ENCODE measurements at places on chromosomes 5 and 9.

GRCh38 chr9:17588395-17588794 lies 9.5 kb downstream of the SH3GL2 start:
- no peak for DNase-seq

DNA sequence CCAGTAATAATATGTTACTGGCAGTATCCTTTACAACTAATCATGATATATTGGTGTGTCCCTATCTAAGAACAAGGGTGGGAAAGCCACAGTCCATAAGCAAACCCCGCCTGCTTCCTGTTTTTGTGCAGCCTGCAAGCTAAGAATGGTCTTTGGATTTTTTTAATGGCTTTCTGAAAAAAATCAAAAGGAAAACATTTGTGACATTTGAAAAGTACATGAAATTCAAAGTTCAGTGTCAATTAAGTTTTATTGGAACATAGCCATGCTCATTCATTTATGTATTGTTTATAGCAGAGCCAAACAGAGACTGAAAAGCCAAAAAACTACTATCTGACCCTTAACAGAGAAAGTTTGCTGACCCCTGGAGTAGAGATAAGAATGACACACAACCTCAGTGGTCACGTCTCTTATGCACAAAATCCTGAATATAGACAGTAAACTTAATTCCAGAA lies 12.8 kb upstream of the TMEM245 start:
- no peak for DNase-seq

DNA sequence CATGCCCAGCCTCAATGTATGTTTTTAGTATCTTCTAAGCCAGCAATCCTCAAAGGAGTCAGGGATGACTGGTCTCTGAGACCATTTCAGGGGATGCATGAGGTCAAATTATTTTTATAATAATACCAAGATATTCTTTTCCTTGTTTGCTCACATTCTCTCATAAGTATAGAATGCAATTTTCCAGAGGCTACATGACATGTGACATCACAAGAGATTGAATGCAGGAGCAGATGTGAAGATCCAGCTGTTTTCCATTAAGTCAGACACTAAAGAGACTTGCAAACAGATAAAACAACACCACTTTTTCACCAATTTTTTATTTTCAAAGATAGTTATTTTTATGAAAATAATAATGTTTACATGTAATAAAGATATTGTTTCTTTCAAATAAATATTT lies 22.0 kb upstream of the FREM1 start:
- no peak for DNase-seq

DNA sequence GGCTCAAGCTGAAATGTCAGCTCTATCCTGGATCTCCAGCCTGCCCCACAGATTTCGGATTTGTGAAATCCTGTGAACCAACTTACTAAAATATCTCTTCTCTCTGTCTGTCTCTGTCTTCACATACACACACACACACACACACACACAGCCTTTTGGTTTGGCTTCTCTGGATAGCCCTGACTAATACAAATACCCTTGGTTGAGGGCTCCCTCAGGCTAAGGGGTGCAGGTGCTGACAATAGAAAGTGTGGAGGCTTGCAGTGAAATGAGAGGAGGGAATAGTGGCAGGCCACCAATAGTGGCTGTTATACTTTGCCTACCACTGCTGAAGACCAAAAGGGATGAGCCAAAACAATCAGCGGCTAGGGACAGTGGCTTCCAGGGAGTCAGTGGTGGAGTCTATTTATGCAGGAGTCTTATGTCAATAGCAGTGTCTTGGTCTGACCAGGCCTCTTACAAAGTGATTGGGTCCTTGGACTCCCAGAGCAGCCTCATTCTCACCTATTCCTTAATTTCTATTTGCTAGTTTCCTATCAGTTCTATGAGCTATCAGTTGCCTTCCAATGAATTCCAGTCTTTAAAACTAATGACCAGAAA lies 93.2 kb upstream of the GAS1 start:
- no peak for DNase-seq

DNA sequence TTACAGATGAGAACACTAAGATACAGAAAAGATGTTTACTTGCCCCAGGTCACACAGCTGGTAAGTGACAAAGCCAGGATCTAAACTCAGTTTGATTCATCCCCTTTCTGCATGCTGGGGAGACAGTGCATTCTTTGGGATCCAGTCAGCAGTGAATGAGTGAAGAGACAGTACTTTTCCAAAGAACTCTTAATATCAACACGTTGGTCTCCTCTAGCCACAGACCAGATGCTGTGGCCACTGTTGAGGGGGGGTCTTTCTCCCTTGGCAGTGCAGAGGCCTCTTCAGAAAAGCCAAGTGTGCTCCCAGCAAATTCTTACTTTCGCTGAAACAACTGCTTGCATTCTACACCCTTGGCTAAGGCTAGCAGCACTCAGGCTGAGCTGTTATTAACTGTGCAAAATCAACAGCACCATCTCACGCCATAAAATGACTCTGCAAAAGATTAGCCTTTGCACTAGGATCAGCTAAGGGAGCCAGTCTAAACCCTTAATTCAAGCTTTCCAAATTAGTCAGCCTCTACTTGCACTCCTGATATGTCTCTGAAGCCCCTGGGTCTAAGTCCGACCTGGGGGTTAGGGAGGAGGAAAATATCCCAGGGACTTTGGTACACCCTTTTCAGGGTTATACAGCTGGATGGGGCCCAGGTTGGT lies 4.8 kb upstream of the TMEM171 start:
- DNase-seq, result peak; percentile 24

DNA sequence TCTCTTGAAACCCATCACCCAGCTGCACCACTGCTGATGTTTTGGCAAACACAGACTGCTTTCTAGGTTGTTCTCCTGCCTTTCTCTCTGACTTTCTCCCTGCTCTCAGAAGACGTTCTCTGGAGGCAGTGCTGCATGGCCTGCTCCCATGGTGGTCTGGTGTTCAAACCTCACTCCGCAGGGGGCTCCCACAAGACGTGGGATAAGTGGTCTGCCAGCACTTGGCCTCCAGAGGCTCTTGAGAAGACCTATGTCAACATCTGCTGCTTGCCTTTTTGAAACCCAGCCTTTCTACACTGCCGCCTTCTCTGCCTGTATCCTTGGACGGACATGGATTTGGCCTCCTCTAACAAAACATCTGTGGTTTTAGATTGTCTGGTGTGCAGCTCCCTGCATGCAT lies 16.6 kb downstream of the USP20 start:
- DNase-seq, result no peak

GRCh38 chr5:134626369-134627014 lies 6.1 kb downstream of the SAR1B start:
- no peak for DNase-seq

DNA sequence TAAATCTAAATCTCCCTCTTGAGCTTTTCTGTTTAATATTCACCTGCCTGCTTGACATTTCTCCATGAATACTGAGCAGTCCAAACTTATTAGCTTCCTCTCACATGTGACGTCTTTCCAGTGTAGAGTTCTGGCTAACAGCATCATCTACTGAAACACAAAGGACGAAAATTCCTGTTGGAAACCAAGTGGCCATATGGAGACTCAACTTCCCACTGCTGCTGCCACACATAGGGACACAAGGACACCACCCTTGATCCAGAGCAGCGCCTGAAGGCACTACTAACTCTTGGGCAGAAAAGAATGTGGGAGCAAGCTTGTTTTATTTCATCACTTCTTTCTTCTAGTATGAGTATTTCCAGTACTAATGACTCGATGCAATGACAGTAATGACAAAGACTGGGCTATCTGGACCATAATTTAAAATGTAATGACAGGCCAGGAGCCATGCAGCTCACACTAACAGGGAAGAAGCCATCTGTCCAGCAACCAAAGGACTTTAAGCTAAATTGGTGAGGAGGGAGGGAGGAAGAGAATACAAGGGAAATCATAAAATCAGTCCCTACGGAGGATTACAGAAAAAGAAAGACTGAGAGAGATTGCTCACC lies 19.2 kb downstream of the RNF130 start:
- no peak for DNase-seq

DNA sequence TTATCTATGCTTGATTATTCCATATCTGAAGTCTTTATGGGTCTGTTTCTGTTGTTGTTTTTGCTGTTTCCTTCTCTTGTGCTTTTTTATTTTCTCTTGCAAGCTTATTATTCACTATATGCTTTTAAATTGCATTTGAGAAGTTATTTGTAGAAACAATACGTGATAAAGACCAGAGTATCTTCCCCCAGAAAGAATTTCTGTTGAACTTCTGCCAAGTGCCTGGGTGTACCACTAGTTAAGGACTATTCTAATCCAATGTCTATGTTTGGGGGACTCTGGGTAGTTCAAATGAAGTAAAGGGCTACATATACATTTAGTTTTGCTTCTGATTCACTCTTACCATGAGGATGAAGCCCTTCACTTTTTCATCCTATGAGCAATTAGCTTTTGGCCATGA lies 54.3 kb downstream of the SLF1 start:
- no peak for DNase-seq

Measured in HS-27A (cell line).